ENCODE measurements at places on chromosomes 12 and 14. TPM values are rescaled to one million over a fixed set of nuclear protein-coding genes. Genes with fewer than 3 reads are reported as not detected.

Gene RARG
- 21.2 TPM for total RNA-seq

Gene RBM25
- total RNA-seq = 23.6 TPM

Gene A2M
- 12.1 TPM for total RNA-seq

Gene SELPLG
- 0.85 TPM for total RNA-seq

Gene NTN4
- 47.8 TPM for total RNA-seq

Gene AVPR1A
- under 0.01 TPM for total RNA-seq

Gene STON2
- total RNA-seq = 0.28 TPM

Gene PIWIL1
- total RNA-seq = not detected

Gene CLSTN3
- total RNA-seq = 13.7 TPM

Gene SLC39A5
- total RNA-seq = under 0.01 TPM

Gene KRT3
- total RNA-seq = not detected

Gene OTUB2
- total RNA-seq = 0.85 TPM

Gene MYF6
- total RNA-seq = not detected

Gene GOLGA5
- 50.3 TPM for total RNA-seq

Gene ANO4
- total RNA-seq = 2.4 TPM

Gene PCED1B
- total RNA-seq = 1.3 TPM

Gene ADAMTS20
- under 0.01 TPM for total RNA-seq

Gene RNF212B
- total RNA-seq = not detected

Gene GLIPR1L1
- total RNA-seq = not detected

Gene PRH1
- total RNA-seq = 16.6 TPM
